ENCODE measurements at places on chromosomes 6 and 20. TPM values are rescaled to one million over a fixed set of nuclear protein-coding genes. Genes with fewer than 3 reads are reported as not detected.

DNA sequence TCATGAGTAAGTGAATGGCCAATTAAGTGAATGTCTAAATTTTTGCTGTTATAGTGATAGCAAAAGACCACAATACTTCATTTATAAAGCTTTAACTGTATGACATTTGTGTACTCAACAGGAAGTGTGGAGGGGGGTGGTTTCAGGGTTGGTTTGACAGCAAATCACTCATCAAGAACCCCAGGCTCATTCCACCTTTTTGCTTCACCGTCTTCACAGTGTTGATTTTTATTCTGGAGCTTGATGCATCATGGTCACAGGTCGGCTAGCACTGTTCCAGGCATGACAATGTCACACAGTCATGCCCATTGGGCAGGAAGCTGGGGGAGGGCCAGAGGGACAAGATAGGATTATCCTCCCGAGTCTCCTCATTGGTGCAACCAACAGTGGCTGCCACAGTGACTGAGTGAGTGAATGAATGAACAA, 75.0 kb downstream of the MDGA1 start:
- no peak for DNase-seq

DNA sequence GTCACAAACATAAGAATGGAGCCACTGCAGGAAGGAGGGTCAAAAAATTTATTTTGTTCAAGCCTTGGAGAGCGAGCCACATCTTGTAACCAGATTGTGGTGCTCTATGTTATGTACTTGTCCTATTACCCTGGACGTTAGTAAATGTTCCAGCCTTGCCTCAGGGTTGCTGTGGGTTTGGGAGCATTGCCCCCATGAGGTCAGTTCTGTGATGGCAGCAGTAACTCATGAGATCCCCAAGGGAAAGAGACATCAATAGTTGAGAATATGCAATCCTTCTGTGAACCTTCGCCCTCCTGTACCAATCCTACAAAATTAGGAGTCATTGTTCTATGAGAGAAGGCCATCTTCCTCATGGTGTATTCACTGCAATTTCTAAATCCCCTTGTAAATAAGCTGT, 16.4 kb upstream of the CFAP206 start:
- DNase-seq: no peak

Gene HUS1B
- total RNA-seq: 1.0 TPM

Gene ASIP
- not detected for total RNA-seq

Gene CNKSR3
- 11.8 TPM for total RNA-seq

GRCh38 chr20:13581451-13581850, 57.3 kb downstream of the TASP1 start:
- DNase-seq: no peak

DNA sequence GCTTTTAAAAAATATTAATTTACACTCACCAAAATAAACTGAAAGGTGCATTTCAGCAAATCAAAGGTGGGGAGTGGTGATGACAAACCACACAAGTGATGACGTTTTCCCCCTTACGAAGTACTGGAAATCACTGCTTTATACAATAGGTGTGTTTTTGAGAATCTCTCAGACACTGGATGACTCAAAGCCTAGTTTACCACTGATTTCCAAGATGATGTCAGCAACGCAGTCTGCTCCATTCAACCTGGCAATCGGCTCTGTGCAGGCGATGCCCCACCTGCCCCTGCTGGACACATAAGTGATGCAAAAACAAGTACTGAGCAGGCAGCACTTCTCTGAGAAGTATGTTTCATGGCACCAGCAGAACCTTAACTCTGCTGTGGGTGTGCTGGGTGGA, 114.4 kb downstream of the SOD2 start:
- DNase-seq: no peak

Gene UBD
- 1.1 TPM for total RNA-seq

Measured in upper lobe of right lung (tissue), 1 donor.